ENCODE measurements at places on chromosomes 11 and 22. TPM values are rescaled to one million over a fixed set of nuclear protein-coding genes. Genes with fewer than 3 reads are reported as not detected.

Gene CREB3L1
- total RNA-seq: 0.88 TPM

GRCh38 chr22:40395607-40396006, 25.2 kb downstream of the SGSM3 start:
- no peak for DNase-seq

- no peak for DNase-seq
Measured at GRCh38 chr22:40572976-40573375, 63.5 kb downstream of the MRTFA start.

- DNase-seq: no peak
Measured at GRCh38 chr11:30859669-30860068, 273.5 kb upstream of the MPPED2 start.
